Large intestine (tissue), 12 donors: ENCODE measurements at places on chromosomes 7 and 10.

DNA sequence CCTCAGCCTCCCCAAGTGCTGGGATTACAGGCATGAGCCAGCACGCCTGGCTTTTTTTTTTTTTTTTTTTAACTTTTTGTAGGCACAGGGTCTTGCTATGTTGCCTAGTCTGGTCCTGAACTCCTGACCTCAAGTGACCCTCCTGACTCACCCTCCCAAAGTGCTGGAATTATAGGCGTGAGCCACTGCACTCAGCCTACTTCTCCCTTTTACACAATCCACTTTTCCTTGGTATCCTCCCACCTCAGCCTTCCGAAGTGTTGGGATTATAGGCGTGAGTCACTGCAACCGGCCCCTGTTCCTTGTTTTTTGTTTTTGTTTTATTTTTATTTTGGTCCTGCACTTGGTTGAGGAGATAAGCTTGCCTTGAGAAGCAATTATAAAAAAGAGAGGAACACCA, 75.9 kb upstream of the KMT2C start:
- DNase-seq, result no peak

DNA sequence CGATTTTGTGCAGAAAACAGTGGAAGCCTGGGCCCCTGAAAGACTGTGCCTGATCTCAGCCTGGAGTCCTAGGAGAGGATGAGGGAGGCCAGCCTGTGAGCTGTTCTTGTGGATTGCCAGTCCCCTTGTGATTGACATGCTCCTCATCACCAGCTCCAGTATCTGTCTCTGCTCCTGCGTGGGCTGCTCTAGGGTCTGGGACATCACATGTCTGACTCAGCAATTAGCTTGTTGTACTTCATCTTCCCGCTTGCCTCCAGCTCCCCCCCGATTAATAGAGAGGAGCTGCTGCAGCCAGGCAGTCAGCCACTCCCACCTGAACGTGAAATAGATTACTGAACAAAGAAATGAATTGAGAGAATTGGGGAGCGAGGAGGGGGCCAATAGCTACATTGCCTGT, 99.6 kb upstream of the TBX20 start:
- DNase-seq, result no peak

DNA sequence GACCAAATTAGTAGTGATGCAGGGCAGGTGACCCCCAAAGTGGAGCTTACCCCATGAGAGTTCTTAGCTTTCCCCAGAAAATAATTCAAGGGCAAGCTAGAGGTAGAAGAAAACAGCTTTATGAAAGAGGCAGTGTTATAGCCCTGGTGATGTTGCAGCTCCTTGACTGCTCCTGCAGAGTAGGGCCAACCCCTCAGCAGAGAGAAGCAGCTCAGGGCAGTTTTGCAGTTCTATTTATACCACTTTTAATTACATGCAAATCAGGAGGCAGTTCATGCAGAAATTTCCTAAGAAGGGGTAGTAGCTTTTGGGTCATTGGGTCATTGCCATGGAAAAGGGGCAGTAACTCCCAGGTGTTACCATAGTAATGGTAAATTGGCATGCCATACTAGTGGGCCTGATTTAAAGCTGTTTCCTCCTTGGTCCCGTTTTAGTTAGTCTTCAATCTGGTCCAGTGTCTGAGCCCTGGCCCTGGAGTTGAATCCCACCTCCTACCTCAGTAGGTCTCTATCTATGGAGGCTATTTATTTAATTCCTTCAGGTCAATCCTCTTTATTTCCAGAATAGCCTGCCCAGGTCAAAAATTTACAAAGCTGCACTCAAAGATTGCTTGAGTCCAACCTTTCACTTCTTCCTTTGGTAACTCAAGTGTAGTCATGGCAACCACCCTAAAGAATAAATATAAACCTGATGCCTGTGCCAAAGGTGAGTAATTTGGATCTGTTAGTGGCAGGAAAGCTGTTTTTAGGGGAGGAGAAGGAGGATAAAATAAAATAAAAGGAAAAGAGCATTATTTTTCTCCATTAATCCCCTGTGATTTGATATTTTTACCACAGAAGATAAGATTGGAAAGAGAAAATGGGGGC, 29.5 kb downstream of the PLXDC2 start:
- DNase-seq, result peak; percentile 24

GRCh38 chr10:126521399-126521798, 133.1 kb upstream of the ADAM12 start:
- DNase-seq, result no peak

- DNase-seq, result no peak
These were observed 89.0 kb downstream of the TRIM24 start for GRCh38 chr7:138549082-138549481.

DNA sequence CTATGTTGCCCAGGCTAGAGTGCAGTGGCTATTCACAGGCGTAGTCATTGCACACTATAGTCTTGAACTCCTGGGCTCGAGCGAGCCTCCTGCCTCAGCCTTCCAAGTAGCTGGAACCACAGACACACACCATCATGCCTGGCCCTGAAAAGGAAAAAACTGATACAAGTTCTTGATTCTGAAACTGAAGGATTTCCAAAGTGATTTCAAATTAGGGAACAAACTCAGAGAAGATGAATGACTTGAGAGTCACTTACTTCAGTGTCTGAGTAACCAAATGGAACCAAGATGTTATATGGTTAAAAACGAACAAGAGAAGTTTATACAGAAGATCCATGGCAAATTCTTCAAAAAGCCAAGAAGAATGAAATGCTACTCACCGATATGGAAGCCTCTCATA, 14.4 kb downstream of the CWF19L1 start:
- DNase-seq, result no peak

- DNase-seq, result no peak
These were observed 6.2 kb upstream of the BTBD16 start for GRCh38 chr10:122264931-122265330.

DNA sequence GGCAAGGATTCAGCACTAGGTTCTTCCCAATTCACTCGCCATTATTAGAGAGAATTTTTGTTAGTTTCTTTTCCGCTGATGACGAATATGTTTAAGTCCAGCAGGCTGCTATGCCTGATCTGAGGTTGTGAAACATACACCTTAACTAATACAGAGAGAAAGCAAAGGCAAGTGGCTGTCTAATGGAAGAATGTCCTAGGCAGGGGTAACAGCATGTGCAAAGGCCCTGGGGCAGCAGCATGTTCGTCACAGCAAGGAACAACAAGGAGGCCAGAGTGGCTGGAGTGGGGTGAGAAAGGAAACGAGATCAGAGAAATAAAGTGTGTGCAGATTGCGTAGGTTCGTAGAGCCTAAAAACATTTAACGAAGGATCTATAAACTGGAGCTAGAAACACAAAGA, 35.4 kb upstream of the CCDC7 start:
- no peak for DNase-seq

DNA sequence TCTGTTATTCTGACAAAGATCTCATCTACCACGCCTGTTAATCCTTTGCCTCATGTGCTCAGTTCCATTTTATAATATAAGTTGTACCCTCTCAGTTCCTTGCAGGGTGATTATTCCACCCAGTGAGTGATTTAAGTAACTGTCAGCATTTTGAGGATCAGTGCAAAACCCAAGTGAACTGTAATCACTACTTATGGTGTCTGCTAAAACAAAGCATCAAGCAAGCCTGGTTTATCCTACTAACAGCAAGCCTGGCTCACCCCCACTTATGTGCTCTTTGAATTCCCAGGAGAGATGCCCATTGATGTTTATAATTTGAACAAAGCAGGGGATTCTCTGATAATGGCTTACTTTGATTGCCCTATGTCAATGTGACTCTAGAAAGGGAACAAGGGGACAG, 186.8 kb upstream of the LRGUK start:
- DNase-seq, result no peak

- DNase-seq, result no peak
These were observed 38.7 kb downstream of the CDK6 start for GRCh38 chr7:92797693-92798092.

DNA sequence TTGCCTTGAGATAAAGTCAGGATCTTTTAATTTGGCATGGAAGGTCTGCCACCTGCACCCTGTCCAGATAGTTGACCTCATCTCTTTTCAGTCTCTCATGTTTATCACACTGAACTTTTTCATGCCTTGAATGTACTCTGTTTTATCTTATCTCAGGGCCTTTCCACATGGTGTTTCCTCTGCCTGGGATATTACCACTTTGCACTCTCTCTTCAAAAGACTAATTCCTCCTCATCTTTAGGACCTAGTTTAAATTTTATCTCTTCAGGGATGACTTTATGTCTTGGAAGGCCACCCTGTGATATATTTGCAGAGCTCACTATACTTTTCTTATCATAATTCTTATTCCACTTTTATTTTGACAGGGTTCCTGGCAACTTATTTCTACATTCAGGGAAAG, 150.0 kb downstream of the DNAJB9 start:
- no peak for DNase-seq

GRCh38 chr7:158568974-158569857, 18.4 kb downstream of the PTPRN2 start:
- DNase-seq, result no peak

- no peak for DNase-seq
These were observed 78.5 kb upstream of the LANCL2 start for GRCh38 chr7:55286666-55287065.

DNA sequence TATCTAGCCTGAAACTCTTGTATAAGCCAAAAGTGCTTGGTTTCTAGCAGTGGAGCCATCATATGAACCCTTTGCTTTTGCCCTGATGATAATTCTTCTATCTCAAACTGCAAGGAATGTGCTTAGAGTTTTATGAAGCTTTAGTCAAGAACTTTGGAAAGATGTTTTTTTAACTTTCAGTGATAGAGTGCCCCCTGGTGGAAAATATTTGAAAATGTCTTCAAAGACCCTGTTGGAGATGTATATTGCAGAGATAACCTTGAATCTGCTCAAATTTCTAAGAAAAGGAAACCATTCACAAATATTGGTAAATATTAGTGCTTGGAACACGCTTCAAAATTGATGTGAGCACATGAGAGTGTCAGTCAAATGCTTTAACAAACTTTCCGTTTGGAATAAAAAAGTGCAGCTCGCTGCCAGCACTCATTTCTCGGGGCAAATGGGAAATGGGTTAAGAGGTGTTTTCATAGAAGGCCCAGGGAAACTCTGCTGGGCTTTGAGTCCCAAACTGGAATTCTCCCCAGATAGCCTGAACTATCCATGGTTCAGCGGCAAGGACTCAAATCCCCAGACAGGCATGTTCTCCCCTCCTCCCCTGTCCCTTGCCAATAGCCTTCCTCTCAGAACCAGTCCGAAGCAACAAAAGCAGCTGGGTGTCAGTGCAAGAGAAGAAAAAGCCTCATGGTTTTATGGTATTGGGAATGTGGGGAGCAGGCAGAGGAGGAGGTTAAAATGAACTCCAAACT, 129.3 kb downstream of the MYOF start:
- DNase-seq, result no peak

DNA sequence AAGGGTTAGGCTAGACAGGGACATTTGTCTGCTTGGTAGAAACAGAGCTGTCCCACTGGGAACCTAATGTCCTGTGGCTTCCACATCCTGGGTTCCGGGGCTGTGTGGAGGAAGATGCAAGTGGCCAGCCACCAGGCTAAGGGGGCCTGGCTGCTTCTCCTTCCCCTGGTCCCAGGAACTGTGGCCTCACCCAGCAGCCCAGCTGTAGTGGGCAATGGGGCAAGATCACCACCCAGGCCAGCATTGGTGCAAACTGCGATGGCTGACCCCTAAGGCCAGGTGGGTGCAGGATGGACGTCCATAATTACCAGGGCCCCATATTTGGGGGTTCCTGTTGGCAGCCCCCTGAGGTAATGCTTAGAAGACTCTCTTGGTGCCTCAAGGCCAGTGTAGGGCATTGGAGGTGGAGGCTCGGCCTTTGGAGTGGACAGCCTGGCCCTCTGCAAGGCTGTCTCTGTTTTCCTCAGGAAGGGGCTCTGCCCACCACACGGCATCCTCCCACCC, 226.7 kb downstream of the TCF7L2 start:
- no peak for DNase-seq

DNA sequence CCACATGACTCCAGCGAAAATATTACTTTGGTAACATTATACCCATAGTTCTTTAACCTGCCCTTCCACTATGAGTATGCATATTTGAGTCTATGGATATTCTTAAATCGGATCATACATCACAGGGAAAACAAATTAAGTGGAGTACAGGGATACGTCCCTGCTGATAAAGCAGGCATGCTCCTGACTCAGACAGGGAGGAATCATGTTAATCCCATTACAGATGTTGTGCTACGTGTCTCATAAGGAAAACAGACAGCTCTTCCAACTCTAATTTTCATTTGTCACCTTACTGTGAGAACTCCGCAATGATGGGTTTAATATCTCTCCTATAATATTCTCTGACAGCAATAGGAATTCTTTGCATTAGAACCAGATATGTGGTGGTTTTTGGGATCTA, 469.5 kb upstream of the POM121L12 start:
- DNase-seq, result no peak

DNA sequence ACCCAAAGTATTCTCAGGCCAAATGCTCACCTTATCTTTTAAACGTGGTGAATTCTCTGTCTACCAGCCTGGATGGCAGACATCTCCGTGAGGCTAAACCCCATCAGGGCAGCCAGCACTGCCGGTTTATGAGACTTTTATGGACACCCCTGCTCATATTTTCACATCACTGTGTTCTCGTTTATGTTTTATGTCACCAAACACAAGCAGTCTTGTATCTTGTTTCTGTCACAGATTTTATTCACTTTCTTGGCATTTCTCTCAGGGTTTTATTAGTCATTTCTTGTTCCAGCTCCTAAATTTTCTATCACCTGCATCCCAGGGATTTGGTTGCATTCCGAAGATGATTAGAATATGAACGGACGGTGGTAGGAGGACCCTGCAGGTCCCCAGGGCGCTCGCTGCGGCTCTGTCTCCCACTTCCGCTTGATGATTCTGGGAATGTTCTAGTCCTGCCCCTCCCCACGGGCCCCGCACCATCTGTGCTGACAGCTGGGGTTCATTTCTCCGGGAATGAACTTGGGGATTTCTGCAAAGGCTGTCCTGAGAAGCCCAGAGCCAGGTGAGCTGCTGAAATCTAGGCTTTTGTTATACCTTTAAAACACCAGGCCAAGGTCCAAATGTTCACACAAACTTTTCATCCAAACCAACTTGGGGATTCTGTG, 217.6 kb downstream of the GFRA1 start:
- DNase-seq, result no peak

GRCh38 chr7:45599851-45600706, 25.9 kb downstream of the ADCY1 start:
- DNase-seq, result no peak

GRCh38 chr10:57694956-57695608, 572.6 kb downstream of the IPMK start:
- peak; percentile 37 for DNase-seq

GRCh38 chr7:129886818-129887186, 66.0 kb downstream of the UBE2H start:
- DNase-seq, result no peak

GRCh38 chr7:2472739-2473138, 3.5 kb downstream of the GRIFIN start:
- no peak for DNase-seq
